ENCODE measurements at places on chromosomes 1 and 21.

DNA sequence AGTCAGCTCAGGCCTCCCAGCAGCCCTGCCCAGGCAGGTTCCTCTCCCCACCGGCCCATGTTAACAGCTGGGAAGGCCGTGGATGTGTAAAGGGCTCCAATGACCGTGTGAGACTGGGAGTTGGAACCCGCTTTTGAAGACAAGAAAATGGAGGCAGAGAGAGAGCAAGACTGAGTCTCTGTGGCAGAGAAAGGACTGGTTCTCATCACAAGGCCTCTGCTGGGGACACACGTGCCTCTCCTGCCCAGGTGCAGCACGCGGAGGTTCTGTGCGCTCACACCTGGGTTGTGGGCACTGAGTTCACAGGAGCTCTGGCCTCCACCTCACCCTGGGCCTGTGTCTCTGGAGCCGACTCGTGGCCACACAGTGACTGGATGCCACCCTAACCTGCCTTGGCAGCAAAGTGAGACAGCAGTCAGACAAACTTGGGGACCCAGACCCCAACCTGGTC is 27.0 kb downstream of the RUNX3 start:
- no peak for DNase-seq

GRCh38 chr21:36820176-36821031 is 121.5 kb downstream of the SIM2 start:
- DNase-seq, result no peak

DNA sequence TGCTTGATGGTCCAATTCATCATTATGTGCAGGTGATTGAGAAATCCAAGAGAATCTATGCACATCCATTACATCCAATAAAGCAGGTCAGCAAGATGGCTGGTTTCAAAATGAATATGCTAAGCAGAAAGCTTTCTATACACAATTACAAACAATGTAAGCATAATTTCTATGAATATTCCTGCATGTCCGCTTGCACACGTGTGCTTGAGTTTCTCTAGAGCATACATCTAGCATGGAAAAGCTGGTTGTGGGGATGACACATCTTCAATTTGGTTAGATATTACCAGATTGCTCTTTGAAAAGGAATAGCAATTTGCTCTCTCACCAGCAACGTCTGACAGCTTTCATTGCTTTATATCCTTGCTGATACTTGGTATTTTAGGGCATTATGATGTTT is 160.4 kb upstream of the HMGB4 start:
- no peak for DNase-seq

- no peak for DNase-seq
Observed at GRCh38 chr1:7047866-7048265, 262.6 kb downstream of the CAMTA1 start.

- no peak for DNase-seq
Observed at GRCh38 chr1:59885160-59885832, 41.3 kb downstream of the CYP2J2 start.

- no peak for DNase-seq
Observed at GRCh38 chr1:88150330-88150729, 533.7 kb upstream of the PKN2 start.

- peak; percentile 38 for DNase-seq
Observed at GRCh38 chr1:180533266-180533987, 25.3 kb upstream of the OVAAL start.

DNA sequence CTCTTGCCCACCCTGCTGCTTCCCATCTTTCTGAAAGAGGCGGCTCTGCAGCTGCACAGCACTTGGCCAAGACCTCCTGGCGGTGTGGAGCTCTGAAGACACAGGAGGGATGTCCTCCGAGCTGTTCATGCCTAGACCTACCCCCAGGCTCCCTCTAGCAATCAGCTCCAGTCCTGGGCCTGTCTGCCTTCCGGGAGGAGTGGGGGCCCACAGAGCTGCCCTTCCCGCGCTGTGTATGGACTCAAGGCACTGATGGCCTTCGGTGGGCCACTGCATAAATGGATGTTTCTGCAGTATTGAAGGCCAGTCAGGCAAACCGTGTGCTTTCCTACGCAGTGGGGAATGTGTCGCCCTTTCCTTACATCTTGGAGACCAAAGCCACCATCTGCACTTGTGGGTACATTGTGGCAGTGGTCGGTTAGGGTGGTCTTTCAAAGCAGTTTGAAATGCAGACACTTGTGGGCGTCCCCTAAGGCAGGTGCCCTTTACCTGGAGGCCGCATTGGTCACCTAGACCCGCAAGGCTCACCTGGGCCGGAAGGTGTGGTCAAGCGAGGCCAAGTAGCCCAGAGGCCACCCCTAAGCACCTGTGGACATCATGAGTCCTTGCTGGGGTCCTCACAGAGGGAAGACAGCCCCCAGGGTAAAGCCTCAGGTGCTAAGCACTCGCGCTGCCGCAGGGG is 912 bp upstream of the PKNOX1 start:
- DNase-seq, result no peak

DNA sequence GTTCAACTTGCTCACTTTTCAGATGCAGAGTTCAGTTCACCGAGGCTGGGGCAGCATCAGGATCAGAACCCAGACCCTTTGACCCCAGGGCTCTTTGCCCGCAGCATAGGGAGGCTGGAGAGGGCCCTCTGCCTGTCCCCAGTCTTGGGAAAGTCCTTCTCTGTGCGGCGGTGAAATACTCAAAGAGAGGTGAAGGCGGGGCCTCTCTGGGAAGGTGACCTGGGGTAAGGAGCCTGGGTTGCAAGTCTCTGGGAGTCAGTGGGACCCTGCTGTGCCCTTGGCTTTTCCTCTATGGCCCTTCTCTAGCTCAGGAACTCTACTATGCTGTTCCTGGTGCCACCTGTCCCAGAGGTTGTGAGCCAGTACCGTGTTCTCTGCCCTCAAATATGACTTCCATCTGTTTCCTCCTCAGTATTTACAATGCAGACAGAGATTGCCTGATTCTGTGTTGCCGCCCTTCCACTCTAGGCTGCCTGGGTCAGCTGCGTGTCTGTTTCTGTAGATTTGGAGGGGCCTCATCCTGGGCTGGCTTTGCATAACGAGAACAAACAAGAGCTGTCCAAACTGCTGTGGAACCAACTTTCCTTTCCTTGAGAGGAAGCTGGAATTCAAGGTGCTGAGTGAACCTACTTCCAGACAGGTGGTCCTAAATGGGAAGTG is 18.7 kb upstream of the ZBTB21 start:
- no peak for DNase-seq

GRCh38 chr1:37949524-37950152 is 2.8 kb upstream of the INPP5B start:
- no peak for DNase-seq

DNA sequence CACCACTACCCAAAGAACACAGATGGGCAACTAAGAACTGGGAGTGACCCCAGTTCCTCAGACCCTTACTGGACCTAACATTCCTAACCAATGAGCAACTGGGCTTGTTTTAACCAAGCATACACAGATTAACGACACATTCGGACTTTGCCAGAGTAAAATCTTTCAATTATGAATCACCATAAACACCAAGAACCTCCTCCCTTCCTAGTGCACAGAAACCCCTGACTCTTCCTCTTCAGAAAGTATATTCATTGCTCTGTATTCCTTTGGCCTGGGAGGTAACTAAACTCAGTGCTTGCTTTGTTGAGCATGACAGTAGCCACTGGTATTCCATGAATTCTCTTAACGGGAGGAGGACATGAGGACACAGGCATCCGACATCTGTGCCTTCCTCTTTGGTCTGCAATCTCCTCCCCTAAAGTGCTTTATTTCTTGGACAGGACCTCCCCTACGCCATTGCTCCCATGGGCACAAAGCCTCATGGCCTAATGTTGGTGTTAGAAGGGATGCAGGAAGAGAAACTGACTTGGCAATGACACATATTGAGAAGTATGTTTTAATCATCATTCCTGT is 42.7 kb downstream of the SEC16B start:
- no peak for DNase-seq

- DNase-seq, result no peak
Observed at GRCh38 chr1:180586671-180587155, 27.9 kb downstream of the OVAAL start.

DNA sequence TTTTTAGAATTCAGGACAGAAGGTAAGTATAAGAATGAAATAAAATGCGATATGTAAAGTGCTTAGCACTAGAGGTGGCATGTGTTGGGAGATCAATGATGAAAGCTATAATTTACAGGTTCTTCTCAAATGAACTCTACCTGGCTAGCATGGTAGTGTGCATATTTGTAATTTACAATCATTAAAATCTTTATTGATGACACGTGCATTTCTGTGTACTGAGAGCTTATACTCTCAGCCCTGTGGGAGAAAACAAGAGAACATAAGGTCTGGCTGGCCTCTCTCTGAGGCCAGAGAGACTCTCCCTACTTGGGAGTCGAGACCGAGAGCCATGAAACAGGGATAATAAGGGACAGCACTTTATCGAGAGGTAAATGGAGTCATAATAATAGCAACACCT is 76.4 kb downstream of the COLGALT2 start:
- no peak for DNase-seq

DNA sequence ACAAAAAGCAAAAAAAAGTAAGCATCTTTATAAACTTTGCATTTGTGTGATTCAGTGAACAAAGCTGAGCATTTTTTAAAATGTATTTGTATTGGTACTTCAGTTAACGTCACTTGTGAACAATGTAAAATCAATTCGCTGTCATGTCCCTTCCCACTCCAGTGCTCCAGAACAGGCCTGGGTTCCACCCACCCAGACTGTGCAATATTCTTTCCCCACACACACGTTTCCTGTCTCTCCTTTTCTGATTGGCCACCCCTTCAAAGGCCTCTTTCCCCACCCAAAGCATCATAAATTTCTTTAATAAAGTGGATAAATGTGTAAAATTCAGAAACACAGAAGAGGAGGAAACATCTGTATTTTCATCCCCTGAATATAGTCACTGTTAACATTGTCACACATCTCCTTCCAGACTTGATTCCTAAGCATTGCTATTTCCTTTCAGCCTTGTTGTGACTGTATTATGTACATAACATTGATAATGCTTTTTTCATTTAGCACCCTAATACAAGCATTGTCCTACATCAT is 12.0 kb downstream of the CLEC20A start:
- no peak for DNase-seq

DNA sequence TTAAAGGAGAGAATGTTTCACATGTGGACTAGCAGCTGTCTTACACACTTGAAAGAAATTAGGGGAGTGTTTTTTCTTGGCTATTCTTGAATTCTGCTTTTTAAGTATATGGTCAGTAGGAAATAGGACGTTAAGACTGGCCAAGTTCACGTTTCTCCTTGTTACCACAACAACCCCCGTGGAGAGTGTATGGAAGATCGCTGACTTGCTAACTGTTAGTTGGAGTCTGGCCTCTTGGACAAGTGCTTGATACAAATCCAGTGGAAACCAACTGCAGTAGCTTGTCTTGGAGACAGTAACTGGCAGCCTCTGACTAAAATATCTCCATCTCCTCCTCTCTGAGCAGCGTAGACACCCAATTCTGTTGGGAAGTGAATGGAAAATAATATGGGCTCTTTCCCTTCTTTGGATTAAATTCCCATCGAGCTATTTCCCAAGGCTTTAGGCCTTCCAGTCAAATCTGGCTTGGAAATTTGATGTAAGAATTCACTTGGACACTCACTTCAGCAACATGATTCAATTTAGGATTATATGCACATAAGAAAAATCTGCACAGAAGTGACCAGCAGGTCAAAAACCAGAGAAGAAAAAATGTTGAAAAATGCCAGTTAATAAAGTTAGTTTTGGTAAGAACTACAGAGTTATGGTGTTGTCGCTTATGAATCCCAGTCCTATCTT is 3.6 kb upstream of the NFIA start:
- no peak for DNase-seq

DNA sequence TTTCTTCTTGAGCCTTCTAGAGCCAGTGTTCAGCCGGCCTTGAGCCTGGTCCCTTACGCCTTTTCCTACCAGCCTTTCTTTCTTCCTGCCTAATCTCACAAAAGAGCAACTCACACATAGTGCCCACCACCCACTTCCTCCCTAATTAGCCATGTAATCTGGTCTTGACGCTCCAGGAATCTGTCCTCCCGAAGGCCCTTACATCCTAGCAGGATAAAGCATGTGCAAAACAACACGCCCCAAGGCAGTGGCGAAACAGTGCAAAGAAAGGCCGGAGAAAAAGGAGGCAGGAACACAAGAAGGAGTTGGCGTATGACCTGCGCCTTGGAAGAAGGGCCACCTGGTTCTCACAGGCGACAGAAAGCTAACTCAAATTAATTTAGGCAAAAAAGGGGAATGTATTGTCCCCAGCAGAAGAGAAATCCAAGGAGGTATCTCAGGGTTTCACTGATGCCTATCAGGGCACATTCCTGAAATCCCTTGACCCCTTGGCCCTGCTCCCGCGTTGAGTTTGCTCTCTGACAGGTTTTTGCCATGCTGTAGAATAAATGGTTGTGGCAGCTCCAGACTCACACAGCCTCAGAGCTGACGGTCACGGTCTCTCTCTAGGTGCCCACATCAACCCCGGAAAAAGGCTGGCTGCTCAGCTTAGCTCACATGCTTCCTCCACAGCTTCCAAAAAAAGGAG is 79.0 kb downstream of the ZNF281 start:
- DNase-seq, result no peak

- no peak for DNase-seq
Observed at GRCh38 chr1:21245688-21246229, 44.5 kb downstream of the ECE1 start.

GRCh38 chr1:17618558-17619247 is 79.2 kb downstream of the ARHGEF10L start:
- no peak for DNase-seq

DNA sequence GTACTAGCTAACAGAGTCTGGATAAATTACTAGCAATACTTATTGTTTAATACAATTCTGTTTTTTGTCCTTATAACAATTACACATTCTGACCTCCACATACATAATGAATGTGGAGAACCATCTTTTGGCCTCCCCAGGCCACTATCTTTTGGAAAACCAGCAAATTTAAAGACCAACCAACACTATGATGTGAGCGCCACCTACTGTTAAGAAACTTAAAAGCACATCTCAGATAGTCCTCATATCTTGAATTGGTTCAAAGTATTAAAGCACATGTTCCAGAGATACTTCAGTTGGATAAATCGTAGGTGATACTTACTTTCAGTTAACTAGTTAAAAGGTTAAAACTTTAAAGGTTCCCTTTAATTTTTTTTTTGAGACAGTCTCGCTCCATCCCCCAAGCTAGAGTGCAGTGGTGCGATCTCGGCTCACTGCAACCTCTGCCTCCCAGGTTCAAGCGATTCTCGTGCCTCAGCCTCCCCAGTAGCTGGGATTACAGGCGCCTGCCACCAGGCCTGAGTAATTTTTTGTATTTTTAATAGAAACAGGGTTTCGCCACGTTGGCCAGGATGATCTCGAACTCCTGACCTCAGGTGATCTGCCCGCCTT is 29.3 kb upstream of the USP1 start:
- no peak for DNase-seq

- no peak for DNase-seq
Observed at GRCh38 chr1:17023573-17023972, 11.8 kb upstream of the ATP13A2 start.

- no peak for DNase-seq
Observed at GRCh38 chr1:220347654-220348175, 75.5 kb upstream of the RAB3GAP2 start.
